ENCODE measurements at places on chromosomes 6 and 20. TPM values are rescaled to one million over a fixed set of nuclear protein-coding genes. Genes with fewer than 3 reads are reported as not detected.

DNA sequence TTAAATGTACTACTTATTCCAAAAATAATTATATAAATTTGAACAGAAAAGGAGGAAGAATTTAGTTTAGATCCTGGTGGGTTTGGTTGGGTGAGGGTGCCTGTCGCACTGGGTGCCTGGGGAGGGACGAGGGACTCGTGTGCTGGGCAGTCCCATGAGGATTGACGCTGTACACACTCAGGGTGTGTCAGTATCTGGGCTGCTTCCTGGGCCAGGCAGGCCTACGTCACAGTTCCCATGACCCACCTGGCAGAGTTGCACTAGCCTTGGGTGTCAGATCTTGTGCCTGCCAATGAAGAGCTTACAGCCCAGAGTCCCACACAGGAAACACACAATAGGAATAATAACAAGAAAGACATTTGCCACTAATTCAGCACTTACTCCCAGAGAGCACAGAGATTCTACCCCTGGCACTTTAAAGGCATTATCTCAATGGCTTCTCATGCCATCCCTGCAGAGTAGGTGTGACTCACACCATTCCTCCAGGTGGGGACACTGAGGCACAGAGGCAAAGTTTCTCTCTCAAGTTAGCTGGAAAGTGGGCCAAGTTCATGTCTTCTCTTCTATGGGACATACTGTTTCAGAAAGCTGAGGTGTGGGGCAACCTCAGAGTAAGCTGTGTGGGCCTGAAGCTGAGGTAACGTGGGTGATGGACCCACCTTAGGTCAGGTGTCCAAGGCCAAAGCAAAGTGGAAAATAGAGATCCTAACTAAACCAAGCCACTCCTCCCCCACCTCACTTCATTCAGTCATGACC, 1.3 kb upstream of the SDCBP2 start:
- peaks cover 9% of the 10 kb centered on the region for H3K36me3 ChIP-seq
- peaks cover 27% of the 10 kb centered on the region for H3K4me1 ChIP-seq
- DNase-seq, result peak; percentile 39

DNA sequence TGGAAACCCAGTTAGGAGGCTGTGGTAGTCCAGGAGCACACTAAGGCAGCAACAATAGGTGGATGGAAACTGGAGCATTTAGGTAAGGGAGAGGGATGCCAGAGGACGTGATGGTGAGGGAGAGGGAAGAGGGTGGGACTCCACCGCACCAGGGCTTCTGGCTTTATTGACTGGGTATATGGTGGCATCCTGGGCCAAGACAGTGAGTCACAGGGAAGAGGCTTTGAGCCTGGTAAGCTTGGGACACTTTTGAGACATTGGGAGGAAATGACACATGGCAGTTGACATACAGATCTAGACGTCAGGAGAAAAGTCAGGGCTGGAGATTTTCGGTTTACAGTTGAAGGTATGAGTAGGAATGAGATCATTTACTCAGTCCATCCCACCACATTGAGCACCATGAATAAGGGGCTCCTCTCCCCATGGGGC, 14.9 kb downstream of the NT5E start:
- peak overlapping the region; percentile 45 for H3K4me3 ChIP-seq
- H3K36me3 ChIP-seq, result peaks cover 47% of the 10 kb centered on the region
- no peaks in the 10 kb centered on the region for H3K27me3 ChIP-seq
- H3K4me1 ChIP-seq, result peaks cover 77% of the 10 kb centered on the region
- H3K27ac ChIP-seq, result peak overlapping the region; percentile 100

GRCh38 chr20:16283307-16283706, 289.9 kb downstream of the KIF16B start:
- no peak overlapping the region for H3K27ac ChIP-seq
- no peaks in the 10 kb centered on the region for H3K27me3 ChIP-seq
- peaks cover 4% of the 10 kb centered on the region for H3K4me1 ChIP-seq
- no peaks in the 10 kb centered on the region for H3K36me3 ChIP-seq
- no peak for DNase-seq

- H3K4me1 ChIP-seq, result no peaks in the 10 kb centered on the region
- H3K27me3 ChIP-seq, result no peaks in the 10 kb centered on the region
- H3K27ac ChIP-seq, result no peak overlapping the region
- no peak overlapping the region for H3K4me3 ChIP-seq
- H3K36me3 ChIP-seq, result no peaks in the 10 kb centered on the region
Measured at GRCh38 chr6:22925920-22926789, 356.8 kb downstream of the HDGFL1 start.

DNA sequence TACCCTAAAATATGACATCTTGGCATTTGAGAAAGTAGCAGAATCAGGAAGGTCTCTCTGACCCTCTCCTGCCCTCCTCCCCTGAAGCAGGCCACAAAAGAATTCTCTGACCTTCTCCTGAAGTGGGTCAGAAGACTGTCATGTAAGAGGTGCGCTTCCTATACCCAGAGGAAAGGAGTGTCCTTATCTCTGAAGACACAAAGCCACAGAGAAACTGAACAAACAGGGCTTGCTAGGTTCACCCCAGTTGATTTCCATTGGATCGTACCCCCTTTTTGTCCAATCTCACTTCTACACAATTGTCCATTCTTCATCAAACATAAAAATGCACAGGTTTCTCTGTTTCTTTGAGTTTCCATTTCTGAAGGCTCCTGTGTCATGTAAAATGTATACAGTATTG, 272.0 kb upstream of the SOX4 start:
- no peak overlapping the region for H3K4me3 ChIP-seq
- no peaks in the 10 kb centered on the region for H3K36me3 ChIP-seq
- no peak overlapping the region for H3K27ac ChIP-seq
- DNase-seq, result no peak

GRCh38 chr6:12506159-12506558, 210.4 kb upstream of the PHACTR1 start:
- no peak overlapping the region for H3K4me3 ChIP-seq
- H3K4me1 ChIP-seq, result peaks cover 4% of the 10 kb centered on the region
- H3K27me3 ChIP-seq, result no peaks in the 10 kb centered on the region
- no peak for DNase-seq

DNA sequence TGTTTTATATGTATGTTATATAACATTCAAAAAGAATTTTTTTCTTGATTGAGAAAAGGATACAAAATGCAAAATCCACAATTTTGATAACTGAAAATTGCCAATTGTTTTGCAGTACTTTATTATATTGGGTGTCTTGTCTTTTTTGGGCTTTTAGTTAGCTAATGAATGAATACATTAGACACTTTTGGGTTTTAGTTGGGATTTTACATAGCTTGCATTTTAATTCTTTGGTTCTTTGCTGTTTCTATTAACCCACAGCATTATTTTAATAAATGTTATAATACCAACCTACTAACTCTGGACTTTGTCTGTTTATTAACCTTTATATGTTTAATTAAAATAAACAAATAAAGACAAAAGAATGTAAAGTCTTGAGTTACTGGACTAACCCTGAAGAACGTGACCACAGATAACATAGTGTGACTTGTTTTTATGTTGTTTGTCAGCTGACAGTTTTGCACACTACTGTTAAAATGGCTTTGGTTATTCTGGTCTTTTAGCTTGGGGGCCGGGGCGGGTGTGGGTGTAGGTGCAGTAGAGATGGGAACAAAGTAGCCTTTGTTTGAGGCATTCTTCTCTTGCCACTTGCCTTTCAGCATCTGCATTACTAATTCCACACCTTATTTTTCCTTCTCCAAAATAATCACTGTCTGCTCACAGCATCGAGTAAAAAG, 159.1 kb downstream of the QKI start:
- H3K27ac ChIP-seq, result no peak overlapping the region
- peaks cover 13% of the 10 kb centered on the region for H3K36me3 ChIP-seq
- H3K4me1 ChIP-seq, result no peaks in the 10 kb centered on the region
- H3K4me3 ChIP-seq, result no peak overlapping the region

DNA sequence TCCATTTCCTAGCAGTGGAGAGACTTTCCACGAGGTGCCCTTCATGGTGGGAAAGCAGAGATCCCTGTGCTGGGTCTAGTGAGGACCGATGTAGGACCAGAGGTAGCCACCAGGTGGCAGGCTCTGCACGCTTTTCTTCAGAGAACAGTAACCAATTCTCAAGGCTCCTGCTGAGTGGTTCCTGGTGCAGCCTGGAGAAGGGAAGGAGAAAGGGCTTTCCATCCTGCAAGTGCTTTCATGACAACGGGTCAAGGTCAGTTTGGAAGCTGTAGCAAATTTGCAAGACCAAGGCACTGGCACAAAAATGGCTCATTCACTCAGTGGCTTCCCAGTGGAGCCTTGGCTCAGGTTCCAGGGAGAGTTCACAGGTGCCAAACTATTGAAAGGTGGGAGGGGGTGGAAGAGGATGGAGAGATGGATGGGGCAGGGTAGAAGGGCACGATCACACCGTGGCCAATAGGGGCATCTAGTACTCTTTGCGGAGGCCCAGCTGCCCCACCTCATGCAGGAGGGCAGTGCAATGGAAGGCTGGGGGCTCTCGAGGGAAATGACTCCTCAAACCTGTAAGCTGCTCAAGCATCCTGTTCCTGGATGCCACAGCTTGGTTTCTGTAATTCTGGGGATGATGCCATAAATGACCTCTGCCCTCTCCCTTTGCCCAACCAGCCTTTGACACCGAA, 25.5 kb upstream of the KCNK16 start:
- no peak overlapping the region for H3K27ac ChIP-seq
- H3K36me3 ChIP-seq, result no peaks in the 10 kb centered on the region
- peak; percentile 98 for DNase-seq
- no peak overlapping the region for H3K4me3 ChIP-seq

DNA sequence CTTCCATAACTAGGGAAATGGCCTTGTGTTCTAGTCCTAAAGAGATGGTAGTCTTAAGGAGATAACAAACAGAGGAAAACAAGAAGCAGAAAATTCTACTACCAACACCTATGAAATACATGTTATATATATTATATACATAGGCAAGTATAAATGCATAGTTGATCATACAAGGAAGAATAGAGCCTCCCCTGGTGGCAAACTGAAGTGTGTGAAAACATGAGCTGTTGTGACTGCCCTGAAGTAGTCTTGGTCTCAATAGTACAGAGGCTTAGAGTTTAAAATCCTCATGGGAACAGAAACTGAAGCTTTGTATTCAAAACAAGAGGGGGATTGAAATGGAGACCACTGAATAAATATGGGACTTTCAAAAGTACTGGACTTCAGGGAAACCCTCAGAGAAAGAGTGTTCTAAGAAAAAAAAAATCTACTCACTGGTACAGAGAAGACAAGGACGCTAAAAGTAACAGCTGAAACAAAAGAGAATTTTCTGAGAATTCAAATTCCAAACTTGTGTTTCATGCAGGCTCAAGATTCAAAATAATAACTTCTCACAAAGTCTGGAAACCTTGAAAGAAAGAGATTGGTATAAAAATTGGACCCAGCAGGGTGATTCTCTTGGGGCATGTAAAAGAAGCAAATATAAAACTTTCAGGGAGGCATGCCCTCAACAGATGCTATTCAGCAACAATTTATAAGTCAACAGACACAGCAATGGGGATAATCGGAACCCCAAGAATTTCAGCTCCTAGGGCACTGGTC, 59.7 kb upstream of the SAMD3 start:
- H3K27ac ChIP-seq, result peak overlapping the region; percentile 30
- no peak overlapping the region for H3K4me3 ChIP-seq
- no peaks in the 10 kb centered on the region for H3K36me3 ChIP-seq
- no peaks in the 10 kb centered on the region for H3K27me3 ChIP-seq
- DNase-seq, result no peak

GRCh38 chr6:21491955-21492354, 101.6 kb upstream of the SOX4 start:
- H3K27ac ChIP-seq, result no peak overlapping the region
- no peak overlapping the region for H3K4me3 ChIP-seq
- H3K4me1 ChIP-seq, result no peaks in the 10 kb centered on the region
- H3K27me3 ChIP-seq, result no peaks in the 10 kb centered on the region
- no peak for DNase-seq
- no peaks in the 10 kb centered on the region for H3K36me3 ChIP-seq

GRCh38 chr6:139823099-139823807, 448.8 kb upstream of the CITED2 start:
- no peak overlapping the region for H3K4me3 ChIP-seq
- peaks cover 22% of the 10 kb centered on the region for H3K4me1 ChIP-seq
- no peaks in the 10 kb centered on the region for H3K27me3 ChIP-seq
- DNase-seq, result no peak
- no peak overlapping the region for H3K27ac ChIP-seq
- H3K36me3 ChIP-seq, result no peaks in the 10 kb centered on the region

DNA sequence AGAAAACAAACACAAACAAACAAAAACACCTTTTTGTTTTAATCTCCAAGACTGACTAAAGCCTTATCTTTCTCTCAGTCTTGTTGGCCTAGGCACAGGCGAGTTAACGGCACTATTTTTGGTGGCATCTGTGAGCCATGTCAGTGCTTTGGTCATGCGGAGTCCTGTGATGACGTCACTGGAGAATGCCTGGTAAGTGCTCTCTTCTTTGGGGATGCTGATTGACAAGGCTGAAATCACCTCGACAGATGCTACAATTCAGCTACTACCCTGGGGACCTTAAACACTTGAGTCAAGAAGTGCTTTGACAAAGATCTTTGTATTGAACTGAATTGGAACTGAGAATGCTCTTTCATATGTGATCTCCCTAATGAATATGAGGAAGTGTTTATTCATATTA, 384.1 kb downstream of the LAMA2 start:
- no peak overlapping the region for H3K4me3 ChIP-seq
- no peak for DNase-seq
- no peaks in the 10 kb centered on the region for H3K36me3 ChIP-seq

GRCh38 chr6:11609324-11610071, 71.9 kb downstream of the TMEM170B start:
- H3K27me3 ChIP-seq, result no peaks in the 10 kb centered on the region
- peak; percentile 80 for DNase-seq
- no peaks in the 10 kb centered on the region for H3K36me3 ChIP-seq
- peak overlapping the region; percentile 92 for H3K27ac ChIP-seq
- H3K4me3 ChIP-seq, result peak overlapping the region; percentile 26

DNA sequence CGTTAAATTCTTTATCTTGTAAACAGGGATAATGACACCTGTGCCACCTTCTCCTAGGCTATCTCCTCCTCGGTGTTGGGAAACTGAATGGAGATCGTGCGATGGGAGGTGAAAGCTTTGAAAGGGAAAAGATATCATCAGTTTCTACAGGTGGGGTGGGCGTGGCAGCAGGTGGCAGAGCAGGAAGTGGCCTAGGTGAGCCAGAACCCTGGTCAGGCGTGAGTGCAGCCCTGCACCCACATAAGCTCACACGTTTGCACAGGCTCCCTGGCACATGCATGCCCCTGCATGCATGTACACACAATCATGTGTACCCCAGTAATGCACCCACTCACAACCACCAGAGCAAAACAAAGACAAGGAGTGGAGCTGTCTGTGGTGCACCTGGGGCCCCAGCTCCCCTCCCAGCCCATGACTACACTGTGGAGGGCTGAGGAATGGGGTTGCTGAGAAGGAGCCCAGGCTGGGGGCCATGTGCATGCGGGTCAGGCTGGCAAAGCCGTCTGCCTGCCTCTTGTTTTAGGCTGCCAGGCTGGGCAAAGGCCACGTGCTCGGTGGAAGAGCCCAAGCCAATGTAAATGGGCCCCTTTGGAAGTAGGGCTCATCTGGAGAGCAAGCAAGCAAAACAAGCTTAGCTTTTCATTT, 61.5 kb downstream of the TFAP2C start:
- H3K36me3 ChIP-seq, result no peaks in the 10 kb centered on the region
- H3K4me1 ChIP-seq, result peaks cover 5% of the 10 kb centered on the region
- no peak overlapping the region for H3K4me3 ChIP-seq

- peak; percentile 23 for DNase-seq
- H3K27ac ChIP-seq, result no peak overlapping the region
- H3K4me1 ChIP-seq, result no peaks in the 10 kb centered on the region
- no peaks in the 10 kb centered on the region for H3K36me3 ChIP-seq
- no peak overlapping the region for H3K4me3 ChIP-seq
Measured at GRCh38 chr6:169862892-169863525, 111.6 kb downstream of the ERMARD start.

Gene TMEM181
- total RNA-seq, result 43.3 TPM

Gene KLC4
- total RNA-seq, result 17.7 TPM

Gene RHAG
- not detected for total RNA-seq

Gene RUNX2
- 35.4 TPM for total RNA-seq

Gene GGTLC1
- not detected for total RNA-seq
